ENCODE measurements at places on chromosomes 2 and 18. TPM values are rescaled to one million over a fixed set of nuclear protein-coding genes. Genes with fewer than 3 reads are reported as not detected.

MARCO gene
- 0.11 TPM for total RNA-seq

RPIA gene
- total RNA-seq = 29.9 TPM

PCARE gene
- total RNA-seq = not detected

PJVK gene
- 1.7 TPM for total RNA-seq

IL1A gene
- 0.15 TPM for total RNA-seq

ARHGEF33 gene
- 0.11 TPM for total RNA-seq

PTGR3 gene
- 13.8 TPM for total RNA-seq

SNTG2 gene
- not detected for total RNA-seq

GAREM1 gene
- total RNA-seq = 2.5 TPM

MATN3 gene
- 12.3 TPM for total RNA-seq

MRPL19 gene
- total RNA-seq = 74.6 TPM

ADRA2B gene
- total RNA-seq = 0.05 TPM

HOXD11 gene
- total RNA-seq = 6.1 TPM

ALKAL2 gene
- not detected for total RNA-seq

SERPINB10 gene
- total RNA-seq = not detected

SPOPL gene
- total RNA-seq = 8.8 TPM

SIX3 gene
- total RNA-seq = 0.57 TPM

PTPN2 gene
- total RNA-seq = 24.9 TPM

DLGAP1 gene
- not detected for total RNA-seq

UPP2 gene
- total RNA-seq = not detected

TTN gene
- total RNA-seq = 0.03 TPM

KHK gene
- total RNA-seq = 12.4 TPM

OTX1 gene
- total RNA-seq = 3.5 TPM

SLC9A4 gene
- not detected for total RNA-seq

MBOAT2 gene
- total RNA-seq = 30.8 TPM

PMAIP1 gene
- 14.9 TPM for total RNA-seq

Measured in A549 treated with CpdA at 1 μM for 4 hours (cell line).